ENCODE measurements at places on chromosomes 2 and 18.

- no peak for DNase-seq
These were observed 35.1 kb upstream of the B4GALT6 start for GRCh38 chr18:31719363-31720006.

DNA sequence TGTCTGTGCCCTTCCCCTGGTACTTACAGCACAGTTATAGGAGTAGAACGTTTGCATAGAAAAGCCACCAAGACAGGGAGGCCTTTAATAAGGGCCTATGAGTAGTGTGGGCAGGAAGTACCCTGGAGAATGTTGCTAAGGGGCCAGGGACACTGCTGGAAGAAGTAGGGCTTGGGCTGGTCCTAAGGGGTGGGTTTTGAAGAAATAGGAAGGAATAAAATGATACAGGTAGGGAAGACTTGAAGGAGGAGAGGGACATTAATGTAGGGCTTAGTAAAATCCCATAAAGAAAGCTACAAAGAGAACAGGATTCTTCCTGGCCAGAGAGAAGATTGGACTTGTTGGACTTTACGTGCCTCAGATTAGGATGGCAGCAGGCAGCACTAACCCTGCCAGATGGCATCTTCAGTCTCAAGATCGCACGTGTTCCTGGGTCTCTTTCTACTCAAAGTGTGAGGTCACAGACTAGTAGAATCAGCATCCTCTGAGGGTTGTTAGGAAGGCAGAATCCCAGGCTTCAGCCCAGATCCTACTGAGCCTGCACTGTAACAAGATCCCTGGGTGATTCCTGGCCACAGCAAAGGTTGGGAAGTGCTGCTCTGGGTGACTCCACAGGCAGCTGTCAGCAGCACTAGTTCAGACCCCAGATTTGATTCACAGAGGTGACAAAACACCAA, 39.2 kb downstream of the EPAS1 start:
- DNase-seq, result no peak

GRCh38 chr18:59810183-59810582, 89.6 kb upstream of the PMAIP1 start:
- DNase-seq, result no peak

DNA sequence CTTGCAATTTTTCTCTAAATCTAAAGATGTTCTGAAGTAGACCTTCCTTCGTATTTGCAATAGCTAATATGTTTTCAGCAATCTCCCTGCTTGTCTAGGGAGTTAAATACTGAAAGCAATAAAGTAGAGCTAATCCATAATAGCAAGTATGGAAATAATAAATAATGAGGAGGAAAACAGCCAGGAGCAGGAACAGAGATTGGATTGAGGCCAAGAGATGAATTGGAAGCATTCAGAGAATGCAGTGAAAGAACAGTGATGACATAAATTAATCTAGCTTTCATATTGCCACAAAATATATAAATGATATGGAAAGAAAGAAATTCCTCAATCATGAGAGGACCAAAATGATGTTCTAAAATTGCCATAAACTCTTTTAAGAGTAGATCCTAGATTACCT, 679.7 kb downstream of the METTL4 start:
- no peak for DNase-seq

GRCh38 chr2:196504788-196505187, 134.7 kb upstream of the CCDC150 start:
- no peak for DNase-seq

DNA sequence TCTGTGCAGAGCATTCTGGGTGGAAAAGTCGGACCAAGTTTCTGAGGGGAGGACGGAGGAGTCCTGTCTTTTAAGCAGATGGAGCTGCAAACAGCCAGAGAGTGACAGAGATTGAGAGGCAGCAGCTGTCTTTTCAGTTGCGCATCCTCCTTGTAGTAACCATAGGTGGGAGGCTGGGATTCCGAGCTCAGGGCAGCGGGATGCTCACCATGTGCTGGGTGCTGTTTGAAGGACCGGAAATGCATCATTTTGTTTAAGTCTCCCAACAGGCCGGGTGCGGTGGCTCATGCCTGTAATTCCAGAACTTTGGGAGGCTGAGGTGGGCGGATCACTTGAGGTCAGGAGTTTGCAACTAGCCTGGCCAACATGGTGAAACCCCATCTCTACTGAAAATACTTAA, 93.4 kb downstream of the AGAP1 start:
- DNase-seq, result no peak

- peak; percentile 64 for DNase-seq
These were observed 77.4 kb downstream of the DYSF start for GRCh38 chr2:71530641-71531332.

Data from OCI-M1 (cell line).